Lung microvascular endothelial cell (primary cell): ENCODE measurements at places on chromosomes 13 and 19. TPM values are rescaled to one million over a fixed set of nuclear protein-coding genes. Genes with fewer than 3 reads are reported as not detected.

The ZNF486 gene
- total RNA-seq: 5.2 and 9.1 TPM in 2 replicates

The CCDC8 gene
- under 0.01 and 0.22 TPM in 2 replicates for total RNA-seq

The LMO7 gene
- total RNA-seq: 25.6 and 31.2 TPM in 2 replicates

The ZNF708 gene
- 5.7 and 9.5 TPM in 2 replicates for total RNA-seq

The ONECUT3 gene
- not detected in 2 replicates for total RNA-seq

DNA sequence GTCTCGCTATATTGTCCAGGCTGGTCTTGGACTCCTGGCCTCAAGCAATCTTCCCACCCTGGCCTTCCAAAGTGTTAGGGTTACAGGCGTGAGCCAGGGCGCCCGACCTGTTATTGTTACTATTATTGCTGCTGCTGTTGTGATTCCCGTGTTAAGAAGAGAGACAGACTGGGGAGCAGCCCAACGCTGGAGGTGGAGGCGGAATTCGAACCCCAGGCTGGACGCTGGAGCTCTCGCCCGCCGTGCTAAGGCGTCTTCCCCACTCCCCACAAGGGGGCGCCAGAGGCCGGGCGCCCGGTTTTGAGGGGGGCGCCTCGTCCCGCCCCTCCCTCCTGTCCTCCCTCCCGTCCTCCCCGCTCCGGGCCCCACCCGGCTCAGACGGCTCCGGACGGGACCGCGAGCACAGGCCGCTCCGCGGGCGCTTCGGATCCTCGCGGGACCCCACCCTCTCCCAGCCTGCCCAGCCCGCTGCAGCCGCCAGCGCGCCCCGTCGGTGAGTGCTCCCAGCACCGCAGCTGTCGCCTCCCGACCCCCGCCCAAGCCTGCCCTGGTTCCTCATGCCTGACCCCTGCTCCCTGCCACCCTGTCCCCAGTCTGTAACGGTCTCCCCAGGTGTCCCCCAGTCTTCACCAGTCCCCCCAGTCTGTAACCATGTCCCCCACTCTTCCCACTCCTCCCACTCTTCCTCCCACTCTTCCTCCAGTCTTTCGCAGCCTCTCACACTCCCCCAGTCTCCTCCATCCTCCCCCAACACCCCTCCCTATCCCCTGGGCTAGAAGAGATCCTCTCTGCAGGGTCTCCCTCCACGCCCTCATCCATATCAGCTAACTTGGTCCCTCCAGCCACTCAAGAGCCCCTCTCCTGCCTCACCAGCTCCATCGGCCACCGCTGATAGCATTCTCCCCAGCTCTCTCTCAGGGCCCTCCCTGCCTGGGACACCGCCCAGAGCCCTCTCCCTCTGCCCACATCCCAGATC, at the start of gene EHD2:
Gene EHD2 (plus strand): TSS at position 377 of the 976 bp plus-strand sequence. CDS start 3,191 bp downstream, outside the sequence.
- peak; percentile 78 for DNase-seq

- DNase-seq: no peak
Measured at GRCh38 chr19:718991-719512, 10.3 kb downstream of the PALM start.

DNA sequence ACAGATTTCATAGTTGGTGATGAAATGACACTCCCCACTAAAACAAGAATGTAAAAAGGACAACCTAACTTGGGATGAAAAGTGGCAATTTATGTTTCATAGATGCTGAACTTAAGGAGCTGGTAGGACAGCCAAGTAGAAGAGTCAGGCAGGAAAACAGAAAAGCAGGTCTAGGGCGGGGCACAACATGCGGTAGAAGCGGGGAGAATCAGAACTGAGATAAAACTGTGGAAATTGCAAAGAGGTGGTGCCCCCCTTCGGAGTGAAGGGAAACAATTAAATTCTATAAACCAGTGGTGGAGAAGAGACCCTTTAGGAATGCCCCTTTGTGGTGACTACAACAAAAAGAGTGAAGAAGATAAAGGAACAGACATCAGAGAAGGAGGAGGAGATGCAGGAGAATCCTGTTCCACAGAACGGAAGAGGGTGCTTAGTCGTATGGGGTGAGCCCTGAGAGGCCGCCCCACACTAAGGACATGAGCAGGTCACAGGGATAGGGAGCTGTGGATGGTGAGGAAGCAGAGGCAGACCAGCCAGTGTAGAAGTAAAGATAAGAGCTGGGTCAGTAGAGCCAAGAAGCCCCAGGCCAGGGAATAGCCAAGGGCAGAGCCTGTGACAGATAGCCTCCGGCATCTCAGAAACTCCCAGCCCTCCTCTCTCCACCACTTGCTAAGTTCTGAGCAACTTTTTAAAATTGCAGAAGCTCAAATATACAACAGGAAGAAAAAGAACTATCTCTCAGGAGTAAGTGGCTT, 100.3 kb upstream of the DOCK9 start:
- no peak for DNase-seq

DNA sequence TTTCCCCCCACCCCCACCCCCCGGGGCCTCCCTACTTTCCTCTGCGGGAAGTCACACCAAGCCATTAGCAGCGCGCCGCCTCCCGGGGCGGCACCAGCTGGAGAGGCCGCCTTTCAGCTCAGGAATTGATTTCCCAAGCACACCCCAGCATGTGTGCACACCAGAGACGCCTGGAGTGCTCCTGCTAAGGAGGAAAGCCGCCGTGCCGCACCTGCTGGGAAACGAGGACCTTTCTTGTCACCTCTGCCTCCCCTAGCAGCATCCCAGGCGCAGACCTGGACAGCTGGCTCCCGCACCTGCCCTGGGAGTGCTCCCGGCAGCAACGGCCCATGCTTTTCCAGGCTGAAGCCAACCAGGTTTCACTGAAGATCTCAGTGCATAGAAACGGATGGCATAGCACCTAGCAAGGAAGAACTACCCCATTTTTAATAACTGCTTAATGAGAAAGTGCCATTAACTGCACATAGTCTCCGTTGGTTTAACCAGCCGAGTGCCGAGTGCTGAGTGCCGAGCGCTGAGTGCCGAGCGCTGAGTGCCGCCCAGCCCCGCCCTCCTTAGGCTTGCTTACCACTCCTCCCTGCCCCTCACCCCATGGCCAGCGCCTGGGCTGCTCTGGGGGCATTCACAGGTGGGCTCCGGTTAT, 165.0 kb downstream of the USP12 start:
- DNase-seq: no peak

- no peak for DNase-seq
Measured at GRCh38 chr13:32086791-32087441, 55.3 kb downstream of the FRY start.

GRCh38 chr13:40318366-40318765, 348.1 kb downstream of the FOXO1 start:
- peak; percentile 60 for DNase-seq

DNA sequence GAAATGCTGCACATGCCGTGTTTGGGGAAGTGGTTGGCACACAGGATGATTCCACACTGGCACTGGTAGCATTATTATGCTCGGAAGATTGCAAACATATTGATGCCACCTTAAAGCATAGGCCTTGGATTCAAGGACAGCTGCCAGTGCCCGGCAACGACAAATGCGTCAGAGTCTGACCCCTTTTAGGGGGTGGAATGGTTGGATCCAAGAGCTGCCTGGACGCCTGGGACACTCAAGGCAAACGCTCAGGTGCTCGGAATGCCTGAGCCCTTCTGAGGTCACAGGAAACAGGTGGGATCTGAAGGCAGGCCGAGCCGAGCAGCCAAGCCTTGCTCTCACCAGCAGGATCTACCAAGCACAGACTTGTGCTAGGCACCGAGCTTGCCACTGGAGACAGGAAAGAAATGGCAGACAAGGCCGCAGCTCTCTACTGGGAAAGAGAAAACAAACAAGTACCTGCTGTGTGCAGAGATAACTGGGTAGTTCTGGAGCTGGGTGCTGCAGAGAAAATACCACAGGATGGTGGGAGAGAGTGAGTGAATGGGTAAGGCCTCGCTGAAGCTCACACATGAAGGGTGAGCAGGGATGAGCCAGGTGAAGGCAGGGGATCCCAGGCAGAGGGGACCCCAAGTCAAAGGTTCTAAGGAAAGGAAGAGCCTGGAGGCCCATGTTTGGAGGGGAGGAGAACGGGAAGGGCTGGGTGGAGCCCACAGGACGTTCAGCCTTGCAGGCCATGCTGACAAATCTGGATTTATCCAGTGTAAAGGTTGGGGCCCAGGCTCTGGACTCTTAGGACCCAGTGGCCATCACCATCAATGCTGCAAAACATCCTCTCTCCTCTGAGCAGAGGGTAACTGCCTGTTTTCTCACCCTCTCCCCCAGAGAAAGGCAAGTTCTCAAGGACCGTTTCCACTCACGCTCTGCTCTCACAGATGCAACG, 9.2 kb downstream of the RANBP3 start:
- peak; percentile 26 for DNase-seq

GRCh38 chr13:32822771-32823170, 193.5 kb upstream of the KL start:
- no peak for DNase-seq

- no peak for DNase-seq
Measured at GRCh38 chr13:25988661-25989060, 63.2 kb downstream of the SHISA2 start.

DNA sequence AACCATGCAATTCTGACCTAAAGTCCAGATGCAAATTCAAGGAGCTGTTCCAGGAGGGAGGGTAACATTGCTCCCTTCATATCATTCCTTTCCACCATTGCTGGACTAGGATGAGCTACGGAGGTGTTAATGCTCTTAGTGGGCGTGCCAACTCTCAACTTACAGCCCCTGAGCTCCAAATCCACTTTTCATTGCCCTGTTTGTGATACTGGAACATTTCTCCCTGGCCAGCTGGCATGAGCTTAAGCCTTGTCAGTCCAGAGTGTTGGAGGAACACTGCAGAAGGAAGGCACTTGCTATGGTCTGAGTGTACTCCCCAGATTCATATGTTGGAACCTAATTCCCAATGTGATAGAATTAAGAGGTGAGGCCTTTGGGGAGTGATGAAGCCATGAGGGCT, 70.4 kb upstream of the FARP1 start:
- DNase-seq: no peak

DNA sequence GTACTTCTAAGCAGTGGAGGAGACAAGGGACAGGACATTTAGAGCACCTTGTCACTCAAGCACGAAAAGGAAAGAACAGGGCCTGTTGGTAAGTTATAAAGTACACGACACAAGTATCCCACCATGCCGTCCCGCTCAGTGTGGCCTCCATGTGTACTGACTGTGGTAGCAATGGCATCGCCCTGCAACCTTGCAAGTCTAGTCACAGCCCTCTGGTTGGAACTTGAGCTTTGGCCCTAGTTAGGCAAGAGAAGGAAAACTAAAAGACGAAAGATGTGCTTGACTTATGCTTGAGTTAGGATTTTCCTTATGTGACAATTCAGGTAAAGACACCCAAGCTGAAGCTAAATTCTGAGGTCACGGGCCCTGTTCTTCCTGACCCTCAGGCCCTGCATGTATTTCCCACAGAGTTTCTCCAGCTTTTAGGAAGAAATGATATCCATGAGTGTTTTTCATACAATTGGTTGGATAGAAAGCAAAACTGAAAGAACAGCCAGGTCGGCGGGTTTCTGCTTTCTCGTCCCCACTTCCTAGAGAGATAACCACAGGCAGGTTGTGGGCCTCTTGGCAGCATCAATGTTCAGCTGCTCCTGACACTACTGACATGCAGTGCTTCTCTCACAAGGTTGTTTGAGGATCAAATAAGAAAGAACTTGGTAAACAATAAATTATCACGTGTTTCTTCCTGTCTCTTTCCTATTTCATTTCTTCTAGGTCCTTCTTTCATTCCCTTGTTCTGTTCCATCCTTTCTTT, 216.2 kb downstream of the IRS2 start:
- no peak for DNase-seq

GRCh38 chr13:47215736-47216135, 318.9 kb upstream of the HTR2A start:
- DNase-seq: no peak

GRCh38 chr19:32012886-32013631, 332.4 kb upstream of the ZNF507 start:
- no peak for DNase-seq
